ENCODE measurements at places on chromosomes 4 and X.

DNA sequence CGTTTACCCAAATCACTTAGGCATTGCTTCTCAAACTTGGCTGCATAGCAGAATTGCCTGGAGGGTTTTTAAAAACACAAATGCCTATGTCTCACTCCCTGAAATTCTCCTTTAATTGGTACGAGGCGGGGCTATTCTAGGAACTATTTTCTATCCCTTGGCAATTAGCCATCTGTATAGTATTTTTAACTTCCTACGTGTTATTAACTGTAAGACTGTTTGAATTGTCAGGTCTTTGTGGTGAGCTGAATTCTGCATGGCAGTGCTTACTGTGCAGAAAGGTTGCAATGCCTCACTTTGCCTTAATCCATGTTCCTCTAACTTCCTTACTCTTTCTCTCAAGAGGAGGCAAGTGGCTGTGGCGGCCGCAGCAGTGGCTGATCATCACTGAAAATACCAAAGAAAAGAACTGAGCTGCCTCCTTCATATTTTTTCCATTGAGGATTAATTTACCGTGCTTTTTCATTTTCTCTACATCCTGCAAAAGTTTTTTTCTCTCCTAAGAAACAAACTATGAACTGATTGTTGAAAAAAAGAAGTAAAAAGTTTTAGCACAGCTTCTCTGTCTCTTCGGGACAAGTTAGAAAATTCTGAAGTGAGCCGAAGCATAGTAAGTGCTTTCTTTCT is at the start of gene SHROOM3:
TSS of gene SHROOM3 (plus strand) at position 329 of the 627 bp plus-strand sequence. CDS start 824 bp downstream, outside the sequence.
- DNase-seq = no peak

- DNase-seq = no peak
Measured at GRCh38 chrX:37468124-37468739, 103.2 kb upstream of the LANCL3 start.

DNA sequence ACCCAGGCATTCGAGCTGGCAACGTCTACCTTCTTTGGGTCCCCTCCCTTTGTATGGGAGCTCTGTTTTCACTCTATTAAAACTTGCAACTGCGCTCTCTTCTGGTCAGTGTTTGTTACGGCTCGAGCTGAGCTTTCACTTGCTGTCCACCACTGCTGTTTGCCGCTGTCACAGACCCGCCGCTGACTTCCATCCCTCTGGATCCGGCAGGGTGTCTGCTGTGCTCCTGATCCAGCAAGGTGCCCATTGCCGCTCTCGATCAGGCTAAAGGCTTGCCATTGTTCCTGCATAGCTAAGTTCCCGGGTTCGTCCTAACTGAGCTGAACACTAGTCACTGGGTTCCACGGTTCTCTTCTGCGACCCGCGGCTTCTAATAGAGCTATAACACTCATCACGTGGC is 183.5 kb upstream of the GALNTL6 start:
- no peak for DNase-seq

- no peak for DNase-seq
Measured at GRCh38 chr4:86759298-86759697, 89.9 kb downstream of the SLC10A6 start.

GRCh38 chrX:18173494-18174180 is 47.0 kb downstream of the BEND2 start:
- no peak for DNase-seq

DNA sequence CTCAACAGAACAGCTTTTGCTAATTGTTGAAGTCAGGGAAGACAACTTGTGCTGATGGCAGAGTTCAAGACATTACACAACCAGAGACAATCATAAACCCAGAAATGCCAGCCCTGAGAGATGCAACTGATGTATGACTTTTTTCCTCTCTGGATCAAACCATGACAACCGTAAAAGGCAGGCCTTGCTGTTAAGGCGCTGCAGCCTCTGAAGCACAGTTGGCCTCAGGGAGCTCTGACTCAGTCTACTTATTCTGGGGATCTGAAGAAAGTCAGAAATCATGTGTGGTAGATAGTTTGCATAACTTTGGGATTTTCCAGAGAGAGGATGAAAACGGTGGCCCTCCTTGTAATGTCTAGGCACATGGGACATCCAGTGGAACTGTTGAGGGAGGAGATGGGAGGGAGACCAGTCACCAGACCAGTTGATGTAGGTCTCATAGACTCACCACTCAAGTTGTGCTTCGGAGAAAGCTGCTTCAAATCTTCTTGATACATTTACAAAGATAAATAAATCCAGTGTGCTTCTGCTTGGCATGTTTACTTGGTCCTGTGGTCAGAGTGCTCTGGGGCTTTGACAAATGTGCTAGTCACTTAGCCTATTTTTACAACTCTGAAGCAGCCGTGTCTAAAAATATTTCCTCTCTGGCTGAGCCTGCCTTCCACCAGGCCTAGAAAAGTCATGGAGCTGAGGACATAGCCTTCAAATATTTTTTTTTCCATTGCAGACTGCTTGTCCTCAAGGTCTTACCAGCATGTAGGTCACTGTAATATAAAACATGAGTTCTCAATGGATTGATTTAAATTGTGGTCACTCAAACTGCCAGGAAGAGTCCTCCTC is 7.5 kb downstream of the HADH start:
- DNase-seq = no peak

DNA sequence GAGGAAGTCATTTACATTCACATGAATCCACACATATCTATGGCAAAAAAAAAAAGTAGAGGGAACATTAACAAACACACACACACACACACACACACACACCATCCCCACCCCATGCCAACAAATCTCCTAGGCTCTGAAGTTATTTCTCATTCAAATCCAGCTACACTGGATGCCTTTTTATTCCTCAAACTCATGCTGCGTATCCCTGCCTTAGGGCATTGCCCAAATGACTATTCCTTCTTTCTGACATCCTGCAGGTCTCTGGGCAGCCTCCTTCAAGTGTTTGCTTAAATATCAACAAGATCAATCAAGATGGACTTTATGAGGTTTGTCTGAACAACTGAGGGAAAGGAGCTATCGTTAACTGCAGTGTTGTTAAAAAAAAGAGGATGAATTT is 106.5 kb upstream of the FAM9A start:
- no peak for DNase-seq

- no peak for DNase-seq
Measured at GRCh38 chrX:22760513-22761057, 239.2 kb upstream of the DDX53 start.

DNA sequence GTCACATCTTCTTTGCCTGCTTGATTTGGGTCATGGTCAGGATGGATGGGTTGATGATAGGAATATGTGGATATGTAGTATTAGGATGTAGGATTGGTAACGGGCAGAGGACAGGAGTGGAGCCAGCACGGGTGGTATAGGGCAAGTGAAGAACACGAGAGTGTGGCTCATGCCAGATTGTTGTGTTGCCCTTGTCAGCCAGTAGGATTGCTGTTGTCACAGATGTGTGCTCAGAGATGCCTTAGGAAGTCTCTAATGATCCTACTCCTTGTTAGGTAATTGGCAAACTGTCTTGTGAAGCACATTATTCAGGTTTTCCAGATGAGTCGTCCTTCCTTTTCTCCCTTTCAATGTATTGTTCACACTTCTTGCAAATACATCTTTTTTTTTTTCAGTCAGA is 5.5 kb downstream of the ATP10D start:
- DNase-seq = no peak

DNA sequence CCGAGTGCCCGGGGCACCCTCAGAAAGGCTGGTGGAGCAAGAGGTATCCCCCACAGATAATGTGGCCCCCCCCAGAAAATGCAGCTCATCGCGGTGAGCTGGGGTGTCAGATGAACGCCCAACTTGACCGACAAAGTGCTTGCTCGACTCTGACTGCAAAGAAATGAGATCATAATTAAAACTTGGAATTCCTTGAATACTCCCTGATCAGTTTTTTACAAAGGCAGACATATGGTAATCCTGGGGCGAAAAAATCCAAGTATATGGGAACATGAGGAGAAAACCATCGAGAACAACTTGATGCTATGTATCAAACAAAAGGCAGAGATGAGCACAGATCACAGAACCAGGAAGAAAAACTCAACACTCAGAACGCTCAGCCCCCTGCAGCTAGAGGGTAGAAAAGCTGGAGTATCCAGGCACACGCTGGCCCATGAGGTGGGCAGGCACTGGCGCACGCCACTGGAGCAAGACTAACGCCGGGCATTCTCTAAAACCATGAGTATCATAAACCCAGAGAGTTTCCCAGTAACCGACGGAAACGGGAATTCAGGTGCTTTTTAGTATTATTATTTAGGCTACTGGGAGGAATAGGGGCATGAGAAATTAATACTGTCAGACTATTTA is 127.3 kb downstream of the AFAP1 start:
- no peak for DNase-seq

GRCh38 chr4:146520896-146521540 is 722 bp downstream of the SLC10A7 start:
- DNase-seq = no peak

DNA sequence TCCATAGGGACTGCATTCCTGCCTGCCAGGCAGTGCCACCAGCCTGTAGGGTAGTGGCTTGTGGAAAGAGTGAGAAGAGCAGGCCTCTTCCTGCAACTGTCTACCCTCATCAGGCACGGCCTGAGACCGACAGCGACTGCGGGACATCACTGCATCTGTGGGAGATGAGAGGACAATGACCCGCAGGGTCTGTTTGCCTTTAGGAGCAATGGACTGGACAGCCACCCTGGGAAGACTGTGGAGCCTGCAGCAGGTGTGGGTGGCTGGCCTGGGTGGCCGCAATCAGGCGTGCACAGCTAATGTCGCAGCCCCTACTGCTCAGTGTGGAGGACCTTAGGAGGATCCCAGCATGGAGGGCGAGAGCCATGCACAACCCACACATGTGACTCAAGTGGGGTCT is 227.9 kb downstream of the PTTG2 start:
- DNase-seq = no peak

DNA sequence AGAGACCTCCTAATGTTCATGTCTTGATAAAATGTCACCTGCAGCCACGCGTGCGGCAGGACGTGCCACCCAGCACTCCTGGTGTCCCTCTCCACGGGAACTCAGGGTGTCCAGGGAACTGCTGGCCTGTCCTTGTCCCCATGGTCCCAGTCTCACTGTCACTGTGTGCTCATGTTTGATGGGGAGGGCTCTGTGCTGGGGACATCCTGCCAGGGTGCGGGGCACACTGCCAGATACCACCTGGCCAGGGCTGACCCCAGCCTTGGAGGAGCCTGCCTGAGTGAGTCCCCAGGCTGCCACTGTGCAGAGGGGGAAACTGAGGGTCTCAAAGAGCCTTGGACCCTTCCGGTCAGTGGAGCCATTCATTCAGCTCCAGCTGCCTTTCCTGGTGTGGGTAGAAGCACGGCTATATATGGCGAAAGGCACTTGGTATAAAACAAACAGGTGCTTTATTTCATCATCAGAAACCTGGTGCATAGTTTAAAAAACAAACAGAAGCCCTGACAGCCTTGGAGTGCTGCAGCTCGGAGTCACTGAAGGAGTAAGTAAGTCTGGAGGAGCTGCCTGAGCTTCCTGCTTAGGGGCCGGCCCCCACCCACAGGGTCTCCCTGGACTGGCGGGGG is 33.0 kb downstream of the NOP14 start:
- no peak for DNase-seq

GRCh38 chr4:8494218-8494617 is 53.6 kb downstream of the TRMT44 start:
- DNase-seq = no peak

GRCh38 chr4:3527914-3528876 is 4.0 kb downstream of the LRPAP1 start:
- no peak for DNase-seq

GRCh38 chrX:33133320-33133719 is 78.0 kb downstream of the DMD start:
- no peak for DNase-seq

GRCh38 chr4:5144384-5144783 is 93.1 kb downstream of the STK32B start:
- DNase-seq = no peak

DNA sequence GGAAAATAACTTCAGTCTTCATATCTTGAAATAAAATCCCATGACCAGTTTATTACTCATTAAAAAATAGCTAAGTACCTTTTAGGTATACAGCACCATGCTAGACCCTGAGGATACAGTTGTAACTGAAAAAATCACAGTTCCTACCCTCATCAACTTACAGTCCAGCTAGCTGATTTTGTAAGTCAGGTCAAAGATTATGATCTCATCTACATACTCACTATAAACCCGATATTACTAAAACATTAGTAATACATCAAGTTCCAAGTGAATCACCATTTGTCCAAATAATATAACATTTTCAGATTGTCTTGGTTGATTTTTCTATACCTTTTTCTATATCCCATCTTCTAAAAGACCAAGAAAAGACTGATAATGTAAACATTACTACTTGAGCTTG is 333.9 kb downstream of the INPP4B start:
- no peak for DNase-seq

DNA sequence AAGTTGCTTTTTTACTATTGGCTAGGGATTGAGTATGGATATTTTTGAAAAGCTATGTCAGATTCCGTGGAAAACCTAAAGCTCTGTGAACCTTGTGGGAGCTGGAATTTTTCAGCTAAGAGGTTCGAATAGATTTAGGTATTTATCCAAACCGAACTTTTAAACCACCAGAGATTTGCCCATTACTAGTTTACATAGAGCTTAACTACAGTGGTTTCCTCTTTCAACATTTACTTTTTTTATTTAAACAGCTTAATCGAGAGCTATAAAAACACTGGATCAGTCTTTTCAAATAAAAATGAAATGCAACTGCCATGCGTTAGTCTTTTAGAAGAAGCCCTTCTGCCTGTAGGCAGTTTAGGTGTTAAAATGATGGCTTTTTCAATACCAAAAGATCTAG is 377.0 kb downstream of the RPA4 start:
- DNase-seq = no peak

DNA sequence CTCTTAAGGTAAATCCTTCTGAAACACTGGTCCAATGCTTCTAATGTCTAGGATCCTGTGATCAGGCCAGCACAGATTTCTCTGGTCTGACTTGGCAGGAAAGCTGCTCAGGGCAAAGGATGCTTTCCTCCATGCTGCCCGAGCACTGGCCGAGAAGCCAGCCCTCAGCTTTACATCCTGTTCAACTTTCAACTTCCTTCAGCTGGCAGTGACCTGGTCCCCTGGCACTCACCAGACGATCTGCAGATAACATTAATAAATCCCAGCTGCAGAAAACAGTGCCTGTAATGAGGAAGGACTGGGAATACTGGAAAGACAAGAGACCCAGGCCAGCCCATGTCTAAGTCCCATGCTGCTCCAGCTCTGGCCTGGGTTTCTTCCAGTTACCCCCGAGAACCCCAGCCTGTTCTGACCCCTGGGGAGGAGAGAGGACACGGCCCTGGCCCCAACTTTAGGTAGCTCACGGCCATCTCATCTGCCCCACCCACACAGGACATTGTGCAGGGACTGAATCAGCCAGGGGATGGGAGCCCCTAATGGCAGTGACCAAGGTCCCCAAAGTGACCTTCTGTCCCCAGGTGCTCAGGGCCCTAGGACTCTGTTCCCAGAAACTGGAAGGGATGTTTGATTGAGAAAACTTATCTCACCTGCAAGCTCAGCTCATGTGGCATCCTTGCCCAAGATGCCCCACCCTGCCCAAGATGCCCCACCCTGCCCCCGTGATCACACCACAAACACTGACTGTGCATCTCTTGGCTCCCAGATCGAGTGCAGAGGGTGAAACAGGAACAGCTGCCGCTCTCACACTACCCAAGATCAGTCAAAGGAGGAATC is 28.0 kb downstream of the JAKMIP1 start:
- no peak for DNase-seq

- no peak for DNase-seq
Measured at GRCh38 chr4:147984065-147984777, 252.3 kb downstream of the ARHGAP10 start.

Data from stimulated activated CD8-positive, alpha-beta memory T cell treated with anti-CD3 and anti-CD28 coated beads, Interleukin-4, amount 100 ng/mL, for 1 hour (primary cell).